ENCODE measurements at places on chromosomes 1 and 21. TPM values are rescaled to one million over a fixed set of nuclear protein-coding genes. Genes with fewer than 3 reads are reported as not detected.

DNA sequence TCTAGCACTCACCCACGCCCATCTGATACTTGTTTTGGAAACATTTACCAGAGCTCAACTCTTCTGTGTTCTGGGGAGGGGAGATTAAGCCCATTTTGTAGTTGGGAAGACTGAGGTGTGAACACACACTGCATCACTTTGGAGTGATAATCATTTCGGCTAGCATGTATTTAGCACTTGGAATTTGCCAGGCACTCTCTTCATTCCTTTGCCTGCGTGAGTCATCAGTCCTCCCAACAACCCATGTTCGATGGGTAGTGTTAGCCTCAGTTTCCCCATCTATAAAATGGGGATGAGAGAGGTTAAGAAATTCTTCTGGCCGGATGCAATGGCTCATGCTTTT, 182.8 kb upstream of the TMEM51 start:
- DNase-seq, result no peak

- peaks cover 6% of the 10 kb centered on the region for H3K4me1 ChIP-seq
- H3K36me3 ChIP-seq, result no peaks in the 10 kb centered on the region
- DNase-seq, result no peak
Observed at GRCh38 chr1:7478809-7479499, 292.1 kb upstream of the VAMP3 start.

DNA sequence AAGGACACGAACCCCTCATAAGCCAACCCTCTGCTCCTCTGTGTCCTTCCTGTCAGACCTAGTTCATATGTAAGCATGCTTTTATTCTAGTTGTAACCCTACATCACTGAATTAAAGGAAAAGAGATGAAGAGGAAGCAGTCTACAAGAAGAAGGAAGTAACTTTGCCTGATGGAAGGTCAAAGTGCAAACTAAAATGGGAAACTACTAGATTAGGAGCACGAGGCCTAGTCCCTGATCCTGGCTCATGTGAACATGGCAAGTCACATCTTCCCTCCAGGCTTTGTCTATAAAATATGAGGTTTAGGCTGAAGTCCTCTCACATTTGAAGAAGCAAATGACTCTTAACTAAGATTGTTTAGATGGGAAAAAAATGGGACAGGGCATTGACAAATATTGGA, 13.2 kb downstream of the ZMYND12 start:
- no peak for DNase-seq
- H3K27ac ChIP-seq, result no peak overlapping the region
- H3K27me3 ChIP-seq, result no peaks in the 10 kb centered on the region
- H3K4me3 ChIP-seq, result no peak overlapping the region
- H3K4me1 ChIP-seq, result no peaks in the 10 kb centered on the region
- H3K36me3 ChIP-seq, result no peaks in the 10 kb centered on the region

DNA sequence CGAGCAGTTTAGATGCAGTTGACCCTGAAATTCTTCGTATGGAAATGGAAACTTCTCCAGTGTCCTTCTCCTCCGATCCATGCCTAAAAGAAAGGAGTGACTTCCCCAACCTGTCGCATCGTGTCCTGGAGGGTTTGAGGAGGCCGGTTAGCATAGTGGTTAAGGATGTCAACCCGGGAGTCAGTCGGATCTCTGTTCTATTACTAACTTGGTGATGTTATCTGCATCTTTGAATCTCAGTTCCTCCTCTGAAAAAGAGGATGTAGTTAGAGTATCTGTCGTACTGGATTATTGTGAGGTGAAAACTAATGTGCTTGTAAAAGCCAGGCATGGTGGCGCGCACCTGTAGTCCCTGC, 684 bp downstream of the ZBTB8B start:
- H3K27me3 ChIP-seq, result peaks cover 3% of the 10 kb centered on the region
- H3K36me3 ChIP-seq, result peaks cover 3% of the 10 kb centered on the region
- H3K4me1 ChIP-seq, result peaks cover 10% of the 10 kb centered on the region
- DNase-seq, result no peak

DNA sequence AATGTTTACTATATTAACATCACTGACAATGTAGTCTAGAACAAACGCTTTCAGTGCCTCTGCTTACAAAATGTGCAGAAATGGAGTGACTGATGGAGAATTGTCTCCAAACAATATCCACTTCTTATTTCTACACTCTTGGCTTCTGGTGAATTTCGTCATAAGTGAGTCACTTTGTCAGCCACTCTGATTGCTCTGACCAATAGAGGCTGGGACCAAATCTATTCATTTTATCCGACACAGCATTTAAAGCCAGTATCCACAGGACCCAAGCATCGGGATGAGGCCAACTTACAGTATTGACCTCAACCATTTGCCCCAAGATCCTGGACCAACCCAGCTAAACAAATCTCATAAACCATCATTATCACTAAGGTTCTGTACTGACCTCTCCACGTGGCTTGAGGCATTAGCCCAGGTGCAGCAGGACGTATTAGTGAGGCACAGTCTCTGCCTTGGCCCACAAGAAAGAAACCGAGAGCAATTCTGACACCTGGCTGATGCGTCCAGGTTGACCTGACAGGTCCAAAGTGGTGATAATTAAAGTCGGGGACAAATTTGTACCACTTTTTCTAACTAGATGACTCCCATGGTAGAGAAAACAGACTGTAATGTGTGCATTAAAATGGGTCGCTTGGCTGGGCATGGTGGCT, 53.3 kb upstream of the ERO1B start:
- no peaks in the 10 kb centered on the region for H3K4me1 ChIP-seq
- no peak overlapping the region for H3K4me3 ChIP-seq
- no peaks in the 10 kb centered on the region for H3K27me3 ChIP-seq
- no peak for DNase-seq

DNA sequence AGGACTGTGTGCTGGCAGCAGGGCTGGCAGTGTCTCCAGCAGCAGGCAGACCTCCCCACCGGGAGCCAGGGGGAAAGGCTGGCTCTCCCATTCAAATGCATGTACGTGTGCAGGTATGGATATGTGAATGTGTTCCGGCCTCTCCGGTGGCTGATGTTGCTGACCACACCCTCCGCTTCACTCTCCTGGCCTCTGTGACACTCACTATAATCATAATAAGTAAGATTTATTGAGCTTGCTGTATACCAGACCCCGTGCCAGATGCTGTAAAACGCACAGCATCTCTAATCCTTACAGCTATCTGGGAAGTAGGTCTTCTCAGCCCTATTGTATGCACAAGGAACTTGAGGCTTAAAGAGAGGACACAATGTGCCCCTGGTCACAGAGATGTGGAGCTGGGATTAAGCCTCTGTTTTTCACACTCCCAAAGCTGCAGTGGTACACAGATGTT, 20.5 kb upstream of the ARTN start:
- peaks cover 7% of the 10 kb centered on the region for H3K27me3 ChIP-seq
- H3K4me1 ChIP-seq, result peaks cover 32% of the 10 kb centered on the region
- no peak overlapping the region for H3K4me3 ChIP-seq
- no peaks in the 10 kb centered on the region for H3K36me3 ChIP-seq

DNA sequence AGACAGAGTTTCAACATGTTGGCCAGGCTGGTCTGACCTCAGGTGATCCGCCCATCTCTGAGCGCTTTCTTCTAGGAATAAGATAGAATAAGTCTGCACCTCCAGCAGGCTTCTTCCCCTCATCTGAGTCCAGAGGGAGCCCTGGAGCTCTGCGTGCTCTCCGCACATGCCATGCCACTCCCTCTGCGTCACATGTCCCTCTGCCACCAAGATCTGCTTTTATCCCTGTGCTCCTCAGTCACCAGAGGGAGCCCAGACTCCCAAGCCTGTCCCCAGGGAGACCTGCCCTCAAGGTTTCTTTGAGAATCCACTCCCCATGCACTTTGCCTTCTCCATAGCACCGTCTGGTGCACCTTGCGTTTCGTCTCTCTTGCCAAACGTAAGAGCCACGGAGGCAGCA, 213.0 kb downstream of the CAMTA1 start:
- no peak overlapping the region for H3K4me3 ChIP-seq
- H3K27ac ChIP-seq, result no peak overlapping the region
- DNase-seq, result peak; percentile 47
- H3K27me3 ChIP-seq, result no peaks in the 10 kb centered on the region
- H3K36me3 ChIP-seq, result no peaks in the 10 kb centered on the region

DNA sequence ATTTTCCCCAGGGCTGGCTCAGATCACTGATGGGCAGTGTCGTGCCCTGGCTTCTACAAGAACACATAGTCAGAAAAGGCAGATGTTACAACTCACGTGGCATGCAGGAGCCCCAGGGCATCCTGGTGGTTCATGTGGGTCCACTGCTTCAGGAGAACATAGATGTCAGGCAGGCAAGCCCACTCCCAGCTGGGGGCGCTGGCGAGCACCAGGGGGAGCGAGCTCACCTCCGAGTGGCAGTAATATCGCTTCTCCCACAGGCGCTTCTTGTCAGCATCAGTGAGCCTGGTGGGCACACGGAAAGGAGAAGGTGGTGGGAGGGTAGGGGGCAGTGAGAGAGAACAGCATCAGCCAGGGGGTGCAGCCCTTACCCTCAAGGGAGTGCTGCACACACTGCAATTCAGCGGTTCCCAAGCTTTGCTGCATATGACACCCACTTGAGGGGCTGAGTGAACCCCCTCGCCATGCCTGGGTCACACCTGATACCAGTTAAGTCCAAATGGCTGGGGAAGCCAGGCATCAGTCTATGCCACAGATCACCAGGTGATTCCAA, 34.3 kb upstream of the PPP1R15B start:
- peaks cover 21% of the 10 kb centered on the region for H3K36me3 ChIP-seq
- no peak overlapping the region for H3K27ac ChIP-seq
- H3K4me1 ChIP-seq, result peaks cover 31% of the 10 kb centered on the region
- DNase-seq, result peak; percentile 92

GRCh38 chr1:242425232-242425631, 99.3 kb downstream of the PLD5 start:
- DNase-seq, result no peak
- no peaks in the 10 kb centered on the region for H3K36me3 ChIP-seq
- H3K27me3 ChIP-seq, result no peaks in the 10 kb centered on the region
- H3K4me3 ChIP-seq, result no peak overlapping the region

DNA sequence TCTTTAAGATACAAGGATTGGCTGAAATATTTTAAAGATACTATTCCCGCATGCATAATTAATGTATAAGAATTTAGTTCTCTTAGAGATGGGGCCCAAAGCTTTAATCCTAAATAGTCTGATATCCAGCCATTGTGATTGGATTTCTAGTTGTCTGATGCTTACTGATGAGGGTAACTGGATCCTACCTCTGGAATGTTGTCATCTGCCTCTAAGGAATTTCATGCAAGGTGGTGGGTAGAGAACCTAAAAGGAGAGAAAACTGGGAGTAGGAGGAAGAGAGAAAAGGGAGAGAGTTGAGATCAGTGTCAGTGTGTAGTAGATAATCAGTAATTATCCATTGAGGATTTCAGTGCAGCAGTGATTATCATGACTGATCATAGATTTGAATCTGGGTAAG, 295.5 kb downstream of the KCNT2 start:
- DNase-seq, result no peak
- H3K4me1 ChIP-seq, result peaks cover 25% of the 10 kb centered on the region
- H3K36me3 ChIP-seq, result peaks cover 6% of the 10 kb centered on the region
- no peak overlapping the region for H3K4me3 ChIP-seq

DNA sequence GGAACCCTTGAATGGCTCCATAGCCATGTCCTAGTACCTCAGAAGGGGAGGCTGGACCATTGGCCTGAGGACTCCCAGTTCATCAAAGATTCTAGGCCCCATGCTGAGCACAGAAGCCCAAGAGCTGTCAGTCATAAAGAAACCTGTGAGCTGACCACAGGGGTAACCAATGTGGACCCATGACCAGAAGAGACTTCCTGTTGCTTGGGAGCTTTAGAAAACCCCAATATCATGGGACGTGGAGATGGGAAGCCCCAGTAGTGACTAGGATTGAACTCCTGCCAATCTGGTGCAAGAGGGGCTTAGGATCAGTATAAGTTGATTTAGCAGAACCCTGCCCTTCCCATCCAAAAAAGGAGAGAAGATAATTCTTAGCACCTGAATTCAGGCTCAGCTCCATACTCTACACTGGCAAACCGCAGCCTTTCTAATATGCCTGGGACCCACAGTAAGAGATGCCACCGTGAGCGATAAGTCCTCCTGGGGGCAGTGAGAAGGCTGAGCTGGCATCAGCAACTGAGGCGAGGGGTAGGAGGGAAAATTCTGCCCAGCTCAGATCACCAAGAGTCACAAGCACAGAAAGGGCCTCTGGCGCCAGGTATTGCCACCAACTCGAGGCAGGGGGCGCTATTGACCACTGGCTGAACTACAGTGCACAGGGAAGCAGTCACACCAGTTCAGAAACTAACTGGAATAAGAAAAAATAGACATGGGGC, 108.9 kb downstream of the CAPN8 start:
- no peaks in the 10 kb centered on the region for H3K4me1 ChIP-seq
- H3K4me3 ChIP-seq, result no peak overlapping the region
- DNase-seq, result peak; percentile 86
- H3K27me3 ChIP-seq, result no peaks in the 10 kb centered on the region
- H3K36me3 ChIP-seq, result no peaks in the 10 kb centered on the region
- H3K27ac ChIP-seq, result no peak overlapping the region

- H3K4me3 ChIP-seq, result no peak overlapping the region
- H3K27me3 ChIP-seq, result no peaks in the 10 kb centered on the region
- no peak for DNase-seq
- H3K36me3 ChIP-seq, result peaks cover 6% of the 10 kb centered on the region
- no peaks in the 10 kb centered on the region for H3K4me1 ChIP-seq
- H3K27ac ChIP-seq, result no peak overlapping the region
Observed at GRCh38 chr1:98653123-98653522, 8.4 kb upstream of the SNX7 start.

- no peaks in the 10 kb centered on the region for H3K36me3 ChIP-seq
- DNase-seq, result no peak
- H3K27me3 ChIP-seq, result peaks cover 14% of the 10 kb centered on the region
- no peak overlapping the region for H3K4me3 ChIP-seq
- no peak overlapping the region for H3K27ac ChIP-seq
- H3K4me1 ChIP-seq, result peaks cover 3% of the 10 kb centered on the region
Observed at GRCh38 chr1:34358636-34359035, 181.9 kb downstream of the C1orf94 start.

DNA sequence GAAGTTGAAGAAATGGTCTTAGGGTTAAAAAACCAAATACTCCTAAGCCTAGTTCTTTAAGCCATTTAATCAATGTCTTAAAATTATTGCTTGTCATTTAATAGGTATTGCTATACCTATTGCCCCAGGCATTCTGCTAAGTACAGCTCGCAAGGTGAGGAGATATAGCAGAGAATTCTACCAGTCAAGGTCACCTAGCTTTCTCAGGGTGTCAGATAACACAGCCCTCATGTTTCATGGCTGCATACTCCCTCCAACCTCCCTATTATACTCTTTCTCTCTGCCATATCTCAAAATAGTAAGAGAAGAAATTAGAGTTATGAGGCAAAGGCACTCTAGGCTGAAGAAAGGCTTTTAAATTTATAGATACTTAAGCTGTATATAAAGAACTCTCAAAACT, 68.4 kb upstream of the GPR88 start:
- no peak overlapping the region for H3K4me3 ChIP-seq
- no peaks in the 10 kb centered on the region for H3K27me3 ChIP-seq
- peaks cover 6% of the 10 kb centered on the region for H3K4me1 ChIP-seq
- H3K36me3 ChIP-seq, result peaks cover 3% of the 10 kb centered on the region

The SH3BGR gene
- 4.8 TPM for total RNA-seq

The KMO gene
- not detected for total RNA-seq

The PLA2G2F gene
- not detected for total RNA-seq

The LCE3A gene
- not detected for total RNA-seq

The SHC1 gene
- 180 TPM for total RNA-seq

The SLC30A2 gene
- 0.41 TPM for total RNA-seq

The CLDN14 gene
- not detected for total RNA-seq

The CHTOP gene
- total RNA-seq, result 104 TPM

The PTPN7 gene
- 0.98 TPM for total RNA-seq

The PROK1 gene
- not detected for total RNA-seq

The ST6GALNAC5 gene
- total RNA-seq, result 10.1 TPM

The DISC1 gene
- total RNA-seq, result 6.6 TPM
